Aorta (tissue), 5 donors: ENCODE measurements at places on chromosomes 6 and 20.

GRCh38 chr20:54195483-54196472, 12.1 kb upstream of the PFDN4 start:
- no peak overlapping the region for H3K27ac ChIP-seq
- H3K4me1 ChIP-seq, result no peaks in the 10 kb centered on the region
- H3K4me3 ChIP-seq, result no peak overlapping the region
- H3K27me3 ChIP-seq, result no peaks in the 10 kb centered on the region
- DNase-seq, result no peak

GRCh38 chr6:126633373-126633772, 293.5 kb downstream of the CENPW start:
- H3K4me3 ChIP-seq, result no peak overlapping the region
- no peak for DNase-seq
- no peaks in the 10 kb centered on the region for H3K4me1 ChIP-seq
- no peak overlapping the region for H3K27ac ChIP-seq

DNA sequence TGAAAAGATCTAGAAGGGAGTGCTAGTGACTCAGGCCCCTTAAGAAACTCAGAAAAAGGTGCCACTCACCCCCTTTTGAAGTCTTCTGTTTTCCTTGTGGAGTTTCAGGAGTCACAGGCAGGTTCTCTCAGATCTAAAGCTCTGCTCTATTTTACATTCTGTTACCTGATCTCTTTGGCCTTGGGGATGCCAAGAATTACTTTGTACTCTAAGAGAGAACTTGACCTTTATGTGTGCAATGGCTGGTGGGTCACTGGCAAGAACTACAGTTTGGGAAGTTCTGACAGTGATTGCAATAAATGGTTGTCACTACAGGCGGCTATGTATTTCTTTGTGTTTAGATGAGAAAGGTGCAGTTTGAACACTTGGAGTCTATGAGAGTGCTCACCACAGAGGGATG, 24.2 kb upstream of the ENPP4 start:
- no peak overlapping the region for H3K4me3 ChIP-seq
- no peak for DNase-seq

DNA sequence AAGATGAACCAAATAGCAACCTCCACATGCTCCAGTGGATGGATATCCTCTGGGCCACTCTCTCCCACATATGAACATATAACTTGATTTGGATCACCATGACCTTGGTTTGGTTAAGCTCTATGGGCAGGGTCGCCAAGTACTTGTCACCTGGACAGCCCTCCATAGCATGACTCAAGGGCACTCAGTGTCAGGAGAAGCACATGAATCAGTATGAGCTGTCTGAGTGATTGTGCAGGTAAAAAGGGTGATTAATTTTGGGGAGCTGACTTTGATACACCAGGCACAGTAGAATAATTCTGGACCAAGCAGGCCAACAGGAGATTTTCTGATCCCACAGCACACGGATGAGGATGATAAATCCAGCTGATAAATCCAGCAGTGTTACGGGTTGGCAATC, 74.4 kb downstream of the OPRM1 start:
- H3K4me3 ChIP-seq, result no peak overlapping the region
- no peaks in the 10 kb centered on the region for H3K27me3 ChIP-seq
- no peak overlapping the region for H3K27ac ChIP-seq
- no peaks in the 10 kb centered on the region for H3K36me3 ChIP-seq

DNA sequence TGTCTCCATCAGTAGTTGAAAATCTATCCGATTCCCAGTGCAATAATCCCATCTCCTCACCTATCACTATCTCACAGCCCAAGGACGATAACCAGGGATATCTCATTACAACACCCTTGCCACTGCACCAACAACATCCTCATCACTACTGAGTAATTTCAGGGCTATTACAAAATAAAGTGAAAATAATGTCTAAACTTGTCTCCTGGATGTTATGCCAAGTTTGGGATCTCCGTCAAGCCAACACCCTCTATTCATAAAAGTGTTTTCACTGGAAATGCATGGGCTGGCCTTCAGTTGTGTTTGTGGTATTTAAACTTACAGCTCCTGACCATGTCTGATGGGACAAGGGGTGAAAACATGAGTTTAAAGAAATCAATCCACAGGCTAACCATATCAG, 42.0 kb upstream of the STMND1 start:
- no peak for DNase-seq
- no peak overlapping the region for H3K27ac ChIP-seq
- H3K4me1 ChIP-seq, result no peaks in the 10 kb centered on the region
- no peak overlapping the region for H3K4me3 ChIP-seq

GRCh38 chr6:46262928-46263706, 92.3 kb upstream of the ENPP5 start:
- H3K27me3 ChIP-seq, result no peaks in the 10 kb centered on the region

- no peak overlapping the region for H3K27ac ChIP-seq
- no peak overlapping the region for H3K4me3 ChIP-seq
- no peaks in the 10 kb centered on the region for H3K36me3 ChIP-seq
- H3K4me1 ChIP-seq, result no peaks in the 10 kb centered on the region
- no peak for DNase-seq
Observed at GRCh38 chr20:48120120-48120519, 334.8 kb upstream of the SULF2 start.
